ENCODE measurements at places on chromosomes 3 and 15. TPM values are rescaled to one million over a fixed set of nuclear protein-coding genes. Genes with fewer than 3 reads are reported as not detected.

DNA sequence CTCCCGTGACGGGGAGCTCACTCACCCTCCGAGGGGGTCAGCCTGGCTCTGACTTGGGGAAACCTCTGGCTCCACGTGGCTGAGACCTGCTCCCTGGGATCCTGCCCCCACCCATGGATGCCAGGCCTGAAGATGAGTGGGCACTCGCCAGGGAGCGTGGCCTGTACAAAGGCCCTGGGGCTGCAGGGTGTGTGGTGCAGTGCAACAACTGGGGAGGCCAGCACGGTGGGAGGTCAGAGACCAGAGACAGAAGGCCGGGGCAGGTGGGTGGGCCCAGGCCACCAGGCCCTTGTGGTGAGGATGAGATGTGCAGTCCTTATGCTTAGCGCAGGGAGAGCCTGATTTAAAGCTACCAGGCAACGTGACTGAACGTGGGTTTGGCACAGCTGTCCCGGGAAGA is 5.0 kb downstream of the DNAJB8 start:
- H3K4me3 ChIP-seq, result no peak overlapping the region
- no peaks in the 10 kb centered on the region for H3K27me3 ChIP-seq
- H3K27ac ChIP-seq, result no peak overlapping the region
- no peaks in the 10 kb centered on the region for H3K4me1 ChIP-seq
- no peak for DNase-seq
- no peaks in the 10 kb centered on the region for H3K36me3 ChIP-seq

GRCh38 chr3:102229062-102229655 is 205.7 kb upstream of the ZPLD1 start:
- no peak overlapping the region for H3K4me3 ChIP-seq
- no peak overlapping the region for H3K27ac ChIP-seq
- H3K4me1 ChIP-seq, result peaks cover 19% of the 10 kb centered on the region

GRCh38 chr15:38010395-38010794 is 76.0 kb downstream of the TMCO5A start:
- no peaks in the 10 kb centered on the region for H3K27me3 ChIP-seq
- peaks cover 10% of the 10 kb centered on the region for H3K4me1 ChIP-seq
- no peak overlapping the region for H3K27ac ChIP-seq
- no peak overlapping the region for H3K4me3 ChIP-seq

- H3K27ac ChIP-seq, result no peak overlapping the region
- H3K27me3 ChIP-seq, result no peaks in the 10 kb centered on the region
- H3K36me3 ChIP-seq, result no peaks in the 10 kb centered on the region
- DNase-seq, result no peak
Observed at GRCh38 chr3:171804618-171805389, 5.5 kb downstream of the PLD1 start.

DNA sequence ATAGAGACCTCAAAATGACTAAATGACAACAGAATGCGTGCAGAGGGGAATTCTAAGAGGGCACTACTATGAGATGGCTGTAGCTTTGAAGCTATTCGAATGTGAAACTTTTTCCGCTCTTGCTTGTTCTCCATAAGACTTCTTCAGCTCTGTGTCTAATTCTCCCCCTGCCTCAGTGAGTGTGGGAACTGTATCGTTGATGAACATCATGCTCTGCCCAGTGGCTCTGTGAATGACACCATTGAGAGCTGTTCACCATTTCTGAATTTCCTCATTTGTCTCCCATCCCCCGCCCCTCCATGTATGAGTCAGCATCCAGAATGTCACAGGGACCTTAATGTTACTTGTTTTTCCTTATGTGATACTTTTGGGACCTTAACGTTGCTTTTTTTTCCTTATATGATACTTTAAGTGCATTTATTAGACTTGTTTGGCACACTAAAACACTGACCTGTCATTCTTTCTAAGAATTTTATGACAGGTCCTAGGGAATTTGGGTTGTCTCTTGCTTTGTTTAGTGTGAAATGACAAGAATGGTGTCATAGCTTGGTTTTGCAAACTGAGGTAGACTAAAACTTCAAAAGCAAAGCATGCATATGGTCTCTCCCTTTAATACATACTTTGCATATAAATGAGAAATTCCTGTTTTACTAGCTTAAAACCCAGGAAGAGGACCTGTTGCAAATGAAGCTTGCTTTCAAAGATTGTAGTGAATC is 99.6 kb downstream of the FNDC3B start:
- no peak overlapping the region for H3K4me3 ChIP-seq
- no peak for DNase-seq
- peaks cover 13% of the 10 kb centered on the region for H3K4me1 ChIP-seq
- no peak overlapping the region for H3K27ac ChIP-seq

DNA sequence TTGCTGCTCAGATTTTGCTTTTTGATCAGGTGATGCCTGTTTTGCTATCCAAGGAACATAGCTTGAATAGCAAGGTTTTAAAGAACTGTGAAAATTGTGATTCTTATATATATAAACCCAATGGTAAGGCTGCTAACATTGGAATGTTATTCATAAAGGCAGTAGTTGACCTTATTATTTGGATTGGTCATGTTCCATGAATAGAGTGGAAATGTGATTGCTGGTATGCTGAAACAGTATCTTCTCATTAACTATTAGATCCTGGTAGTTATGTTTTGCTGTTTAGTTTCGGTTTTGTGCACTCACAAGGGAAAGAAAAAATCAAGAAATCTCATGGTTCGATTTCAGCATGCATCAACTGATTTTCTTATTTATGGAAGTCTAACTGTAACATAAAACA is 78.7 kb upstream of the NPHP3 start:
- no peak overlapping the region for H3K27ac ChIP-seq
- H3K36me3 ChIP-seq, result no peaks in the 10 kb centered on the region
- H3K4me3 ChIP-seq, result no peak overlapping the region
- no peak for DNase-seq

DNA sequence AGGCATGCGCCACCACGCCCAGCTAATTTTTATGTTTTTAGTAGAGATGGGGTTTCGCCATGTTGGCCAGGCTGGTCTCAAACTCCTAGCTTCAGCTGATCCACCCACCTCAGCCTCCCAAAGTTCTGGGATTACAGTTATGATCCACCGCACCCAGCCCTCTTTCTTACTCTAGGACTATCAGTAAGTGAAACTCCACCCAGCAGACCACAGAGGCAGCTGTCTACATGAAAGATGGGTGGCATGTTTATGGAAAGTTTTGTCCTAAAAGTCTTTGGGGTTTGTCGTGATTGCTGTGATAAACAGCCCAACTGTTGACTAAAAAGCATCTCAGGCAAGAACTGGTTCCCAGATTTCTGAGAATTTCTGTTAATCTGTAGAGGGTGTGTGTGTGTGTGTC is 10.9 kb downstream of the ARL6IP5 start:
- DNase-seq, result no peak
- H3K27ac ChIP-seq, result no peak overlapping the region
- H3K36me3 ChIP-seq, result no peaks in the 10 kb centered on the region
- no peak overlapping the region for H3K4me3 ChIP-seq
- peaks cover 23% of the 10 kb centered on the region for H3K4me1 ChIP-seq
- H3K27me3 ChIP-seq, result no peaks in the 10 kb centered on the region

- no peaks in the 10 kb centered on the region for H3K4me1 ChIP-seq
- H3K36me3 ChIP-seq, result no peaks in the 10 kb centered on the region
- no peak overlapping the region for H3K4me3 ChIP-seq
- no peaks in the 10 kb centered on the region for H3K27me3 ChIP-seq
Observed at GRCh38 chr15:39719109-39719508, 63.5 kb downstream of the FSIP1 start.

DNA sequence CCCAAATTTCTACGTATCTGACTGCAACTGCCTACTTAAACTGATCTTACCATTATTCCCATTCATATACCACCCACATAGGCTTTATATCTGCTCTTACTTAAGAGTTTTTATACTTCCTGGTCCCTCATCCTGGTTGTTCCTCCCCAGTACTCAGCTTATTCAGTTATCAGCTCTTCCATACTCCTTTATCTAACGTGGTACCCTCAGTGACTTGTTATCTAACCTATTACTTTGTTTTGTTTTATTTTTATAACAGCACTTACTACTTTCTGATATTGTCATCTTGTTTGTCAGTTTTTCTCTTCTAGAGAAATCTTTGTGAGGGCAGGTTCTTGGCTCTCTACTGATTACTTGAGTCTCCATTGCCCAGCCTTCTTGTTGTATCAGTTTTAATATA is 100.6 kb downstream of the ZNF609 start:
- H3K27ac ChIP-seq, result no peak overlapping the region
- H3K4me1 ChIP-seq, result peaks cover 29% of the 10 kb centered on the region
- no peaks in the 10 kb centered on the region for H3K27me3 ChIP-seq
- no peaks in the 10 kb centered on the region for H3K36me3 ChIP-seq

DNA sequence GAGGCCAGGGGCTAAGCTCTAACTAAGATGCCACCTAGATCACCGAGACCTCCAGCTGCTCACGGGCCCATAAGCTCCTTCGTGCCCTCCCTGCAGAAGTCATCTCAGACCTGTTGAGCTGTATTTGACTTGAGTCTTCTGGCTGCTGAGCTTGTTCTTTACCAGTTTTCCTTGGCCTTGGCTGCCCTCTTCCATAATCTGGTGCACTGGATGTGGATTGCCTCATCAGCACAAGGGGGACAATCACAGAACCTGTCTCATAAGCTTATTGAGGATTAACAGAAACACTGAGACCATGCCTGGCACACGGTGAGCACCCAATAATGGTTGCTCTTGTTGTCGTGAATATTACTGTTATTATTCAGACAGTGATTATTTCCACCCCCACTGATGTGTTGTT is 101.1 kb downstream of the EPHB1 start:
- no peak for DNase-seq
- peaks cover 4% of the 10 kb centered on the region for H3K36me3 ChIP-seq
- no peak overlapping the region for H3K27ac ChIP-seq
- peaks cover 33% of the 10 kb centered on the region for H3K4me1 ChIP-seq
- no peaks in the 10 kb centered on the region for H3K27me3 ChIP-seq
- H3K4me3 ChIP-seq, result no peak overlapping the region

DNA sequence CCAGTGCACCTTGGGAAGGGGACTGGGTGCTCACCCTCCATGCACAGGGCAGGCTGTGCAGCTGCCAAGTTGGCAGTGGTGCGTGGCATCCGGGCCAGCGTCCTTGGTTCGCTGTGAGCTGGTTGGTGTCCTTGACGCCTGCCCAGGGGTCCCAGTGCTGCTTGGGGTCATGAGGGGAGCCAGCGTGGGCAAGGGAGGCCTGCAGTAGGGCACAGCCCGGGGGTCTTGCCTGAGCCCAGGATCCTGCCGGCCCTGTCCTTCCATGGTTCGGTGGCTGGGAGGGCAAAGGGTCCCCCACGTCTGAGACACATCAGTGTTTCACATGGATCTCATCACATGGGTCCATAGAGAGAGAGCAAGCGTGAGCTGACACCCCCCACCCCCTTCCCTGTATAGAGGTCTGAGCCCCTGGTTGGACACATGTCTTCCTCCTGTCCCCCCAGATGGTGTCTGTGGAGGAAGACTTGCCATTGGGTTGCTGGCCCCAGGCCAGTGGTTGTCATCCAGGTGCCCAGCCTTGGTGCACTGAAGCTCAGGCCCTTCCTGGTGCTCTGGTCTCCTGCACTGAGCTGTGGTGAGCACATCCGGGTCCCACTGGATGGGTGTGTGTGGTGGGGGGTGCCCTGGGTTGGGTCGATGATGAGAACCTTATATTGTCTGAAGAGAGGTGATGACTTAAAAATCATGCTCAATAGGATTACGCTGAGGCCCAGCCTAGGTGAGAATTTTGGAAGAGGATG is 232.3 kb downstream of the SNRPN start:
- H3K4me1 ChIP-seq, result no peaks in the 10 kb centered on the region
- no peak overlapping the region for H3K4me3 ChIP-seq
- no peaks in the 10 kb centered on the region for H3K36me3 ChIP-seq
- H3K27me3 ChIP-seq, result no peaks in the 10 kb centered on the region
- DNase-seq, result no peak

DNA sequence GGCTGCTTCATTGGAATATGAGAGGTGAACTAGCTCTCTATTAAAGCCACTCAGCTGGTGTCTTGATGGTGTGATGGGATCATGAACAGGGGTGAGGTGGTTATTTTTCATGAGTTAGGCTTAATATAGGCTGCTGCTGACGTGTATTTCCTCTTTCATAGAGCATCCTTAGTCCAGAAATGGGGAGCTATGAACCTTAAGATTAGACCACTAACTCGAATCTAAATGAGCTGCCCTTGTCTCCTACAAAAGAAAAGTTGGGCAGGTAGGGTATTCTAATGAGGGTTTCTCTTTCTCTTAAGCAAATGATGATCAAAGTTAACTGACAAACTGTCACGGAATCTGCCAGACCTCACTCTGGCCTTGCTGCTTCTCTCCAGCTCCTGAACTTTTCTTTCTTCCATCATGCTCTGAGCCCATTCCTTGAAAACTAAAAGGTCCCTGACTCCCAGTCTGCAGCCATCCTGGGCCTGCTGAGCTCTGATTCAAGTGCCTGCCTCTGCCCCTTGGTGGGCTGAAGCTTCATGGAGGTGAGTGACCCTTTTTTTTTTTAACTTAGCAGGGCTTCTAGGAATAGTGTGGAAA is at the start of gene TRIM69:
Gene TRIM69 (plus strand): TSS at position 348 of the 585 bp plus-strand sequence. CDS start 177 bp downstream, at position 525.
- peak; percentile 71 for DNase-seq
- no peaks in the 10 kb centered on the region for H3K27me3 ChIP-seq
- peaks cover 33% of the 10 kb centered on the region for H3K4me1 ChIP-seq

DNA sequence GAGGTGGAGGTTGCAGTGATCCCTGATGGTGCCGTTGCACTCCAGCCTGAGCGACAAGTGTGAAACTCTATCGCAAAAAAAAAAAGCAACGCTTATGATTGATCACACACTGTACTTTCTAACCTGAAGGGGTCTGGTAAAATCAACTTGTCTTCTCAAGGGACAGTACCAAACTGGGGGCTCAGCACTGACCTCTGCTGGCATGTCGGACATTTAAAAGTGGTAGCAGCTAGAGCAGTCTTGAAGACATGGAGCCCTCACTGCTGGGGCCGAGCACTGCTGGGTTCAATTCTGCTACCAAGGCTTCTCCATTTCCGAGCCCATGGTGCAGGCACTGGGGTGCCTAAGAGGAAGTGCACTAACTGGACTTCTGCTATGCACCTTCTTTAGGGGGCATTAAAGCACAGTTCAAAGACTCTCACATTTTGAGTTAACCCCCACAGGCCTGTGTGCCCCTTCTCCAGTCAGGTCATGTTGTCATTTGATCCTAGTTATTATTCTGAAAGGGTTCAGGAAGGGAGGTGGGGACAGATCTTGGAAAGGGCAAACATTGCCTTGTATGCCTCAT is 26.4 kb upstream of the LAMP3 start:
- no peak overlapping the region for H3K4me3 ChIP-seq
- DNase-seq, result peak; percentile 91
- H3K27me3 ChIP-seq, result no peaks in the 10 kb centered on the region
- peaks cover 67% of the 10 kb centered on the region for H3K4me1 ChIP-seq
- H3K36me3 ChIP-seq, result no peaks in the 10 kb centered on the region

GRCh38 chr15:91289324-91289723 is 189.3 kb downstream of the SV2B start:
- peak overlapping the region; percentile 10 for H3K4me3 ChIP-seq
- DNase-seq, result peak; percentile 80
- H3K27ac ChIP-seq, result no peak overlapping the region
- no peaks in the 10 kb centered on the region for H3K36me3 ChIP-seq
- H3K27me3 ChIP-seq, result no peaks in the 10 kb centered on the region
- peaks cover 7% of the 10 kb centered on the region for H3K4me1 ChIP-seq

DNA sequence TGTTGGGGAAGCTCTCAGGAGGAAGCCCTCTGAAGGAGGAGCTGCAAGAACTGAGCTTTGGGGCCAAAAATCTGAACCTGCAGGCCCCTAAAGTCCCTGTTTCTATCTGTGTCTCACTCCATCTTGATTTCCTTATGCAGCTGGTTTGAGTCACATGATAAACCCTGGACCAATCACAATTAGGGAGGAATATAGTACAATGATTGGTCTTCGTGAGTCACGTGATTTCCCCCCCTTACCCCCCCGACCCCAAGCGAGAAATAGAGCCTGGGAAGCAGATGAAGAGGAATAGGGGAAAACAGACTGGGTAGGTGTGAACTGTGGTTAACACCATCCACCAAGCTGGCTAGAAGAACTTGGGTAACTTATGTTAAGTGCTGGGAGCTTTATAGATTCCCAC is 12.9 kb downstream of the CRABP1 start:
- no peak overlapping the region for H3K27ac ChIP-seq
- H3K36me3 ChIP-seq, result no peaks in the 10 kb centered on the region
- peak; percentile 75 for DNase-seq

The STAC gene
- not detected for total RNA-seq

The GOLGA8B gene
- total RNA-seq, result 186 TPM
